ENCODE measurements at places on chromosomes 2 and 18.

- no peak for DNase-seq
Observed at GRCh38 chr18:58316396-58317342, 272.6 kb downstream of the NEDD4L start.

GRCh38 chr2:10036095-10036884 lies 7.1 kb upstream of the KLF11 start:
- no peak for DNase-seq

DNA sequence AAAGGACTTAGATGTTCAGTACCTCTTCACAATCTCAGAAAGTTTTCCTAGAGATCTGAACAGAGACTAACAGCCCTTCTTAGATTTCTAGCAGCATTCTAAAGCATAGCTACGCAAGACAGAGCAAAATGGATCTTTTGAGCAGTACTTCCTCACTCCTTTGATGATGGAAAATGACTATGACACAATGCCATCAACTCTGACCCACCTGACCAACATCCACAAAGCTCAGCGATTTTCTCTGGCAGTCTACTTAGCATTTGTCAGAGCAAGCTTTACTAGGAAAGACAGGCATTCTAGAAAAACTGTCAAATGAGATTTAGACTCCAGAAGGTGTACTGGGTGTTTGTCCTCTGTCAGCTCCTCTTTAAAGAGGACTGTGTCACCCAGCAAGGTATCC lies 180.9 kb upstream of the ACVR2A start:
- DNase-seq: no peak

- peak; percentile 18 for DNase-seq
Observed at GRCh38 chr2:75199428-75200011, at the start of gene TACR1. TSS of gene TACR1 (minus strand) at chr2:75199520. CDS start at chr2:75198934, 586 bp downstream.

GRCh38 chr2:42118754-42119569 lies 50.2 kb upstream of the EML4 start:
- no peak for DNase-seq

GRCh38 chr2:143142598-143142997 lies 13.4 kb downstream of the ARHGAP15 start:
- DNase-seq: no peak

GRCh38 chr18:78542204-78542603 lies 437.4 kb upstream of the SALL3 start:
- DNase-seq: no peak

- DNase-seq: no peak
Observed at GRCh38 chr2:8994386-8994785, 9.1 kb downstream of the MBOAT2 start.

GRCh38 chr2:72780477-72780876 lies 45.4 kb downstream of the EXOC6B start:
- no peak for DNase-seq

DNA sequence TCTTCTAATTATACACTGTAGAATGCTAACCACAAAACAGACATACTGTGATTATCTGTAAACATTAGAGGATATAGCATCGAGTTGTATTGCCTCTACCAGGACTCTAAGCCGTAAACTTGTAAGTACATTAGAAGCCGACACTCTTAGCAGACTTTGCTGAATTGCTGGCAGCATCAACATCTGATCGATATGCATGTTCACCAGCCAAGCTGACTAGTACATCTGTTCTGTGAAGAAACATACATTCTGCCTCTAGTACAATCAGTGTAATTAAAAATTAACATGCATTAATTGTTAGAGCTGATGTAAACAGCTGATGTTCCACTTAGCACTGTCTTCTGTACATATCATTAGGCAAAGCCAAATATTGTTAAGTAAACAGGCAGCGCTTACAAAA lies 502.2 kb downstream of the NR4A2 start:
- DNase-seq: no peak

GRCh38 chr2:176582176-176582575 lies 312.9 kb downstream of the MTX2 start:
- DNase-seq: no peak

GRCh38 chr2:68747900-68748299 lies 13.3 kb downstream of the ARHGAP25 start:
- no peak for DNase-seq

GRCh38 chr2:137952586-137953129 lies 11.6 kb upstream of the HNMT start:
- DNase-seq: no peak
